ENCODE measurements at places on chromosomes 2 and 18. TPM values are rescaled to one million over a fixed set of nuclear protein-coding genes. Genes with fewer than 3 reads are reported as not detected.

The CAPN10 gene
- total RNA-seq: 20.1 TPM

The GCG gene
- not detected for total RNA-seq

The SCN2A gene
- total RNA-seq: not detected

The RNF144A gene
- 8.5 TPM for total RNA-seq

The TNS1 gene
- 21.4 TPM for total RNA-seq

The SH3RF3 gene
- total RNA-seq: 0.63 TPM

The C2orf66 gene
- total RNA-seq: 0.11 TPM

The ARHGAP28 gene
- total RNA-seq: 0.08 TPM

The STAT4 gene
- 4.3 TPM for total RNA-seq

The KYNU gene
- 252 TPM for total RNA-seq

The RAPGEF4 gene
- 0.26 TPM for total RNA-seq

The UBXN2A gene
- total RNA-seq: 15.6 TPM

The SNTG2 gene
- total RNA-seq: not detected

The KCNIP3 gene
- total RNA-seq: 1.4 TPM

The IER3IP1 gene
- total RNA-seq: 17.5 TPM

The DNAJC5G gene
- not detected for total RNA-seq

The ROCK1 gene
- 22.6 TPM for total RNA-seq

The ANKRD62 gene
- not detected for total RNA-seq

The IL1RL2 gene
- not detected for total RNA-seq

The TMEFF2 gene
- 0.33 TPM for total RNA-seq

The SLC4A3 gene
- total RNA-seq: 3.7 TPM

The CNGA3 gene
- not detected for total RNA-seq

The KCNS3 gene
- 1.1 TPM for total RNA-seq

The DSG3 gene
- not detected for total RNA-seq

The DPYSL5 gene
- total RNA-seq: 7.5 TPM

The C1QL2 gene
- total RNA-seq: 0.28 TPM

The PRSS56 gene
- total RNA-seq: 0.20 TPM
